Peyer's patch (tissue), 4 donors: ENCODE measurements at places on chromosomes 2 and 18. TPM values are rescaled to one million over a fixed set of nuclear protein-coding genes. Genes with fewer than 3 reads are reported as not detected.

SCYGR8 gene
- total RNA-seq = not detected

TXNDC2 gene
- total RNA-seq = not detected

ZNF892 gene
- 5.4 TPM for total RNA-seq

LCT gene
- total RNA-seq = 14.9 TPM

RAX gene
- not detected for total RNA-seq

MEX3C gene
- total RNA-seq = 24.7 TPM

VIL1 gene
- total RNA-seq = 779 TPM

KCNG2 gene
- 2.3 TPM for total RNA-seq

AP1S3 gene
- 7.4 TPM for total RNA-seq

MC4R gene
- total RNA-seq = not detected

C1QL2 gene
- not detected for total RNA-seq

COLEC11 gene
- total RNA-seq = not detected

GREB1L gene
- total RNA-seq = 0.53 TPM
